Neuronal stem cell (in vitro differentiated cells): ENCODE measurements at places on chromosomes 7 and 10.

DNA sequence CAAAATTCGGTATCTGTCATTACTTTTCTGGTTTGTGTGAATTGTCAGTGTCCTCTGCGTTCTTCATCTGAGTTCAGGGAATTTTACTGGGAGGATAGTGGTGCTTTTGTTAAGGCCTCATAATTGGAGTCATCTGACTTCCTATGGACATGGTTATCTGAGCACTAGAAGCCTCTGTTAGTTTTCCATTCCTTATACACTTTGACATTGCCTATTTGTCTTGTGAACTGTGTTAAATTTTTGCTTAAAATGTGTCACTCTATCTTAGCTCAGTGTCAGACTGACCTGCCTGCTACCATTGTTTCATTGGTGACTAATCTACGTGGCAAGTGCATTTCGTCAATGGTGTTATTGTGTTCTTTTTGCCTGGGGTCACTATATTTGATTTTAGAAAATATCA is 253.3 kb downstream of the SEMA3A start:
- H3K36me3 ChIP-seq = no peaks in the 10 kb centered on the region
- no peaks in the 10 kb centered on the region for H3K27me3 ChIP-seq
- no peak for DNase-seq
- no peak overlapping the region for H3K4me3 ChIP-seq

DNA sequence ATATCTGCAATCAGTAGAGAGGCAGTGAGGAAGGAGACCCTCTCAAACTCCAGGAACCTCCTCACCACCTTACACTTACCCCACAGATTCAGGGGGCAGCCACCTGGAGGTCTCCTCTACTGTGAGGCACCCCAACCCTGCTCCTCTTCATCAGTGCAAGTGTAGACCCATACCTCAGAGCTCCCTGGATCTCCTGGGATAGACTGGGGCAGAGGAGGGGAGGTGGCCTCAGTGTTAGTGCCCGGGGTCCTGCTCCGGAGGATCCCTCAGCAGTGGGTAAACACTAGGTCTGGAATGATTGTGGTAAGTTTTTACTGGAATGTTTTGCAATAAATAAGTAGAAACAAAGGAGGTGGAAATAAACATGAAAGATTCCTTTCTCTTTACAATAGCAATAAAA is 31.1 kb downstream of the ANTXRL start:
- H3K27me3 ChIP-seq = no peaks in the 10 kb centered on the region
- no peaks in the 10 kb centered on the region for H3K4me1 ChIP-seq
- DNase-seq = no peak
- no peak overlapping the region for H3K4me3 ChIP-seq
- no peaks in the 10 kb centered on the region for H3K36me3 ChIP-seq

- no peaks in the 10 kb centered on the region for H3K27me3 ChIP-seq
- peaks cover 20% of the 10 kb centered on the region for H3K4me1 ChIP-seq
- DNase-seq = no peak
- no peak overlapping the region for H3K4me3 ChIP-seq
- no peak overlapping the region for H3K27ac ChIP-seq
These were observed 141.7 kb downstream of the KAT6B start for GRCh38 chr10:74967911-74968666.

DNA sequence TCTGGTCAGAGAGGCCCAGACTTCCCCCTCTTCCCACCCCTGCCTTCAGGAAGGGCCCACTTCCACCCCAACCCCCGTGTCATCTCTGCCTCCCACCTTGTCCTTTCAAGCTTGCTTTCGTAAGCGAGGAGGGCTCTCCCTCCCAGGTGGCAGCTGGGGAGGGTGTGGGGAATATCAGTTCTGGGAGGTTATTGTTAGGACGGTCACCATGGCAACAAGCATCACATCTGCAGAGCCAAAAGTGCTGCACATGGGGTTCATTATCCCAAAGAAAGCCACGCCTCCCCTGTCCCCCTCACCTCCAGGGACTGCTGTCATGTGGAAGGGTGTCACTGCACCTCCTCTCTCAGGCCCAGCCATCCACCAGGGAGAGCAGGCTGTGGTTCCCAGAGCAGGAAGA is 2.6 kb upstream of the CAMK2B start:
- H3K4me1 ChIP-seq = no peaks in the 10 kb centered on the region
- no peaks in the 10 kb centered on the region for H3K36me3 ChIP-seq
- peaks cover 48% of the 10 kb centered on the region for H3K27me3 ChIP-seq

- H3K4me1 ChIP-seq = peaks cover 24% of the 10 kb centered on the region
- H3K36me3 ChIP-seq = no peaks in the 10 kb centered on the region
- no peak overlapping the region for H3K27ac ChIP-seq
- no peak for DNase-seq
- no peak overlapping the region for H3K4me3 ChIP-seq
These were observed 110.6 kb upstream of the EFCAB10 start for GRCh38 chr7:105691680-105692564.
